ENCODE measurements at places on chromosomes 5 and 9.

- DNase-seq: peak; percentile 88
These were observed 24.9 kb downstream of the PCDHGC5 start for GRCh38 chr5:141513627-141514329.

- no peak for DNase-seq
These were observed 1.2 kb downstream of the F2RL1 start for GRCh38 chr5:76819851-76820525.

DNA sequence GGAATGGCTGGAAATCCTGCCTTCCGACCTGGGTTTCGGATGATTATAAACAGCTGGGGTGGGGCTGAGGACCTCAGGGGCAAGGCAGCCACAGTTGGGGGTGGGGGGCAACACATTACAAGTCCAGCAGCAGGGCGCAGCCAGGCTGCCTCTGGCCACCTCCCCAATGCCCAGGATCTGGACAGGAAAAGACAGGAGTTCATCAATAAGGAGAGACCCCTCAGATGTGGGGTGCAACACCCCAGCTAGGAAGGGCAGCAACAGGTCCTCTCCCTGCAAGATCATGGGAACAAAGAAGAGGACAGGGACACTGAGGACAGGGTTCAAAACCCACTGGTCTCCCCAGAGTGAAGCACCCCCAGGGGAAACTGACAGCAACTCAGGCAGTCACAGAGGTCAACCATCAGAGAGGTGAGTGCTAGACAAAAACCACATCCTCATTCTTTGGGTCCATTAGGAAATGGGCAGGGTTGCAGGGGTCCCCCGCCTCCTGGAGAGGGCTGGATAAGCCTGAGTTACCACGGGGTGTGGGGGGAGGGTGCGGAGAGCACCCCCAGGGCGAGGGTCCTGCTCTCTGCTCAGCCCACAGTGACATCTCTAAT, 33.5 kb downstream of the SEMA4D start:
- no peak for DNase-seq

GRCh38 chr5:52840277-52841050, 52.7 kb downstream of the ITGA1 start:
- DNase-seq: peak; percentile 32

- peak; percentile 63 for DNase-seq
These were observed 67.4 kb upstream of the TBC1D9B start for GRCh38 chr5:179974946-179975712.

- DNase-seq: no peak
These were observed 146.1 kb upstream of the RANBP3L start for GRCh38 chr5:36447776-36448175.

- DNase-seq: no peak
These were observed 55.3 kb upstream of the CLINT1 start for GRCh38 chr5:157914151-157914788.

GRCh38 chr5:90096415-90097081, 313.0 kb downstream of the CETN3 start:
- DNase-seq: no peak

DNA sequence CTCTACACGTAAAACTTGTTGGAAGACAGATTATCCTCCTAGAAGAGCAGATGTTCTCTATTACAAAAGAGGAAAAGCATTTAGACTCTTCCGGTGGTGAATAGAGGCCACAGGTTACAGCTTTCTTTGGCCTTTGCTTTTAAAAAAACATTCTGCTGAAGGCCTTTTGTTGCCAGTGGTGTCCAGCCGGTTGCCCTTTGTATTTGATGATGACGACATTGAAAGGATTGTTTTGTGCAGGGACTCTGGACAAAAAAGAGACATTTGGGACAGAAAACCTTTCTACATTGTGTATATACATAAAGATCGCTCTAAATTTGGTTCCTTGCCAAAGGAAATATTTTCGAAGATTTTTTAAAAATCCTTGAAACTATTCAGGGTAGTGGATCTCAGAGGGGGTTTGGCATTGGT, 180.3 kb downstream of the C9orf152 start:
- DNase-seq: peak; percentile 18

- no peak for DNase-seq
These were observed 1031.6 kb upstream of the WWC1 start for GRCh38 chr5:167259806-167260205.

GRCh38 chr9:97555164-97555563, 53.7 kb downstream of the TMOD1 start:
- DNase-seq: peak; percentile 38

DNA sequence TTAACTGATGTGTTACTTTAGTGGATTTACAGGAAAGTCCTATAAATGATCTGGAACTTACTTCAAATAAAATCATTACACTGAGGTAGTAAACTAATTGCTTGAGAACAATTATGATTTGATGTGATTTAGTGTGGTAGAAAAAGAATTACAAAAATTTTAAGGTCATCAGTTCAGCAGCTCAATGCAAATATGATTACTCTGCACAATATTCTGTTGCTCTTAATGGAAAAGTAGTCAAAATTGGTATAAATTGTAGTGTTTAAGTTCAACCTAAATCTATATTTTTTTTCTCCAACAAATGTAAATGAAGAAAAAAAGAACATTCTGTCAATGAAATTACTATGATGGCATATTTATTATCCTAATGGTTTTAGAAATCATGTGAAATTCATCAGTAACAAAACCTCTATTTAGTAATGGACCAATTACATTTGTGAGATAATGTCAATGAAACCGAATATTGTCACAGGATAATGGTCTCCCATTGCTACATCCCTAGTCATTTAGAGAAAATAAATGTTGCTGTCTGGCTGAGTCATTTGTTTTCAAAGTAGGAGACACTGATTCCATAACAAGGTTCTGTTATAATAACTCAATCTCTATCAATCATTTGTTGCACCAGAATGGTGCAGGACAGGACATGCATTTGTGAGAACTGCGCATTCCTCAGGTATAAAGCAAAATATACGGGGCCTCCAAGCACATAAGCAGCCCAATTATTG, 177.1 kb downstream of the NFIB start:
- no peak for DNase-seq

GRCh38 chr5:158068964-158069363, 210.0 kb upstream of the CLINT1 start:
- no peak for DNase-seq

GRCh38 chr9:115986508-115986907, 167.1 kb upstream of the PAPPA start:
- DNase-seq: no peak

DNA sequence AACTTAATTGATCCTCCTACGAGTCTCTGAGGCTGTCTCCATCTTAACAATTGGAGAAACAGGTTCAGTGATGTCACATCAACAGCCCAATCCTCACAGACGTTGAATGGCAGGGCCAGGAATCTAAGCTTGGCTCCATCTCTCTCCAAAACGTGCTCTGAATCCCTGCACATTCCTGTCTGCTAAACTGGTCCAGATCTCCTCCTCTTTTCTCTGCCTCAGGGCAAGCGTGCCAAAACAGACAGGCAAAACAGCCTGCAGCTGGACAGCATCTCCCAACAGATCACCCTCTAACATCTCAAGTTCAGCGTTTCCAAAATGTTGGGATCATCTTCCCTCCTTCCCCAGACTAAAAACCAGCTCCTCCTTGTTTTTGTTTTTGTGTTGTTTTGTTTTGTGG, 6.6 kb downstream of the FBP1 start:
- no peak for DNase-seq

DNA sequence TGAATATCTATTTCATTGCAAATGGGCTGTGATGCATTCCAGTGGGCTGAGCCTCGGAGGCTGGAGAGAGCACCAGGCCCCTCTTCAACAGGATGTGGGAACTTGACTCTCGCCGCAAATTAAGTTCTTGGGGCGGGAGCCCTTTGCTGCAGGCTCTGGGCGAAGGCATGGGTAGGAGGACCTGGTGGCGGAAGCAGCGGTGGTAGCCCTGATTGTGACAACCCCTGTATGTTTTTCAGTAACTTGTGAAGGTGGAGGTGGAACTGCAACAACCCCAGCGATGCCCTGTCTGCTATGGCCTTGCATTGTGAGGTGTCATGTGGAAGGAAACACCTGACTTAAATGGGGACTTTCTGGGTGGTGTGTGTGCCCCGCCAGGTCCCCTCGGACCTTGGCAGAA, 9.4 kb downstream of the FYB1 start:
- no peak for DNase-seq

- DNase-seq: no peak
These were observed 5.9 kb downstream of the SLC4A9 start for GRCh38 chr5:140365941-140366340.

- no peak for DNase-seq
These were observed 567.2 kb upstream of the MEF2C start for GRCh38 chr5:89450149-89450538.

DNA sequence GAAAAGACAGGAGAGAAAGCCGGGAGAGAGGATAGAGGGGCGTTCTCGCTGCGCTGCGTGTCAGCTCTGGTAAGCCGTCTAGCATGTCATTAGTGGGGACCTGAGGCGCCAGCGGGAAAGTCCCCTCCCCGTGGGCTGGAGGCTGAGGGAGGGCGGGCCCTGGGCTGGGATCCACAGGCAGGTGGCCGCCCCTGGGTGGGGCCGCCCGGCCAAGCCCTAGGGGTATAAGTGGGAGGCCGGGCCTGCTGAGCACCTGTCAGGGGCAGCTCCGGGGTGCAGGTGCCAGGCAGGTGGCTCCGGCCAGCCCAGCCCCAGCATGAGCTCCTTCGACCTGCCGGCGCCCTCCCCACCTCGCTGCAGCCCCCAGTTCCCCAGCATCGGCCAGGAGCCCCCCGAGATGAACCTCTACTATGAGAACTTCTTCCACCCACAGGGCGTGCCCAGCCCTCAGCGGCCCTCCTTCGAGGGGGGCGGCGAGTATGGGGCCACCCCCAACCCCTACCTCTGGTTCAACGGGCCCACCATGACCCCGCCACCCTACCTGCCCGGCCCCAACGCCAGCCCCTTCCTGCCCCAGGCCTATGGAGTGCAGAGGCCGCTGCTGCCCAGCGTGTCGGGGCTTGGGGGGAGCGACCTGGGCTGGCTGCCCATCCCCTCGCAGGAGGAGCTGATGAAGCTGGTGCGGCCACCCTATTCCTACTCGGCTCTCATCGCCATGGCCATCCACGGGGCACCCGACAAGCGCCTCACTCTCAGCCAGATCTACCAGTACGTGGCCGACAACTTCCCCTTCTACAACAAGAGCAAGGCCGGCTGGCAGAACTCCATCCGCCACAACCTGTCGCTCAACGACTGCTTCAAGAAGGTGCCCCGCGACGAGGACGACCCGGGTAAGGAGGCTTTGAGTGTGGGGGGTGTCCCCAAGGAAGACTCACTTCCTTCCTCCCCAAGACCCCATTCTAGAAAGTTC, at the start of gene FOXI1:
FOXI1 (plus strand) TSS at position 256 of the 970 bp plus-strand sequence; CDS start at position 317, 61 bp downstream.
- DNase-seq: no peak

- no peak for DNase-seq
These were observed 278.9 kb downstream of the NR3C1 start for GRCh38 chr5:143124593-143124992.

- DNase-seq: no peak
These were observed 102.7 kb upstream of the CD180 start for GRCh38 chr5:67299231-67299735.

GRCh38 chr5:11222169-11222568, 461.1 kb upstream of the DAP start:
- no peak for DNase-seq

- no peak for DNase-seq
These were observed 8.3 kb downstream of the C1QTNF3 start for GRCh38 chr5:34034534-34035327.

GRCh38 chr9:133113163-133113948, 7.7 kb downstream of the RALGDS start:
- DNase-seq: no peak

DNA sequence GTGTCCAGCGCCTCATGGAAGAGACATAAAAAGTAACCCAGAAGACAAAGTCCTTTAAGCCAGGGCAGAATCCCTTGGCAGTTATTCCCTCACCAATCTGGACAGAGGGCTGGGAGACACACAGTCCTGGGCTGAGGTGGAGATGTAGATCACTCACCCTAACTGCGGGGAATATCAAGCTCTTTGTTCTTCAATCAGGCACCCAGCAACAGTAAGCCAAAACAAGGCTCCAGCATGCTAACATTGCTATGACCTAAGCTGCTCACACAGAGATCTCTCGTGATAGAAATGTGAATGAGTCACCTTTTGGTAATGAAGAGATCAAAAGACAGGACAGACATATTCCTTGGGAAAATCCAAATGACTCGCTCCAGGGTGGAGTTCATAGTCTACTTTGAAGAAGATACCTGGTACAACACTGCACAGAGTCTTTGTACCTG, 101.3 kb downstream of the FBN2 start:
- DNase-seq: no peak

DNA sequence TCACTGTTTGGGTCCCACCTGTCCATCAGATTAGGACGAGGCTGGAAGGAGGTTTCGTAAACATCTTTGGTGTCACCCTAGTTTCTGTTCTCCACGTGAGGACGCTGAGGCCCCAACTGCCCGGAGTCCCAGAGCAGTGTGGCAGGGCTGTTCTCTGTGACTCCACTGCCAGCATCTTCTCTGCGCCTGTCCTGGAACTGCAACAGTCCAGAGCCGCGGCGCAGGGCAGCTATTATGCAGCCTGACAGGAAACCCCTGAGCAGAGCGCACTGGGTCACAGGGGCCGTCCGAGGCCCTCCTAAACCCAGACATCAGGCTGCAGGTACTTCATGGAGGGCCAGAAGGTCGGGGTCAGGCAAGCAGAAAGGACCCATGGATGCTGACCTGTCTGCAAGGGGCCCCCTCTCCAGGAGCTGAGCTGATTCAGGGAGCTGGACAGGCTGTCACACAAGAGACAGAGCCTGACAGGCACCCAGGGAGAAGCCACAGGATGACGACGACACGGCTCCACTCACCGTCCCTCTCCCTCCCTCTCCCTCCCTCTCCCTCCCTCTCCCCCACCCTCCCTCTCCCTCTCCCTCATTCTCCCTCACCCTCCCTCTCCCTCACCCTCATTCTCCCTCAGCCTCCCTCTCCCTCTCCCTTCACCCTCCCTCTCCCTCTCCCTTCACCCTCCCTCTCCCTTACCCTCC, 31.7 kb downstream of the DBH start:
- DNase-seq: no peak

- DNase-seq: peak; percentile 23
These were observed 179.0 kb upstream of the NMUR2 start for GRCh38 chr5:152584103-152584502.

DNA sequence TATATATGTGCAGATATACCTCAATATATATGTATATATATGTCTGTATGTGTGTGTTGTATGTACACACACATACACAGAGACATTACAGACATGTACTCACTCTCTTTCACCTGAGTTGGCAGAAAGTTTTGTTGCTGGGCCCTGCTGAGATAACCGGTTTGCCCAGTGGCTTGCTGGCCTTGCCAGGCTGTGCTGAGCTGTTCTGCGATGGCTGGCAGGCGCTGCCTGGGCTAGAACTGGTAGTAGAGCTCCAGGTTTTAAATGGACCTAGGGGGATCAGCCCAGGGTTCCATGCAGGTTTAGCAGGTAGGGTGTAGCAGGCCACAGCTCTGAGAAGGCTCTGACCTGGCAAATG, 394.3 kb downstream of the GADD45G start:
- DNase-seq: no peak

All from Ammon's horn (tissue), 1 donor.